ENCODE measurements at places on chromosomes 6 and 20.

GRCh38 chr6:50143011-50143719, 93.4 kb upstream of the DEFB112 start:
- DNase-seq = no peak

GRCh38 chr20:33947709-33948295, 45.9 kb upstream of the RALY start:
- peak; percentile 84 for DNase-seq

DNA sequence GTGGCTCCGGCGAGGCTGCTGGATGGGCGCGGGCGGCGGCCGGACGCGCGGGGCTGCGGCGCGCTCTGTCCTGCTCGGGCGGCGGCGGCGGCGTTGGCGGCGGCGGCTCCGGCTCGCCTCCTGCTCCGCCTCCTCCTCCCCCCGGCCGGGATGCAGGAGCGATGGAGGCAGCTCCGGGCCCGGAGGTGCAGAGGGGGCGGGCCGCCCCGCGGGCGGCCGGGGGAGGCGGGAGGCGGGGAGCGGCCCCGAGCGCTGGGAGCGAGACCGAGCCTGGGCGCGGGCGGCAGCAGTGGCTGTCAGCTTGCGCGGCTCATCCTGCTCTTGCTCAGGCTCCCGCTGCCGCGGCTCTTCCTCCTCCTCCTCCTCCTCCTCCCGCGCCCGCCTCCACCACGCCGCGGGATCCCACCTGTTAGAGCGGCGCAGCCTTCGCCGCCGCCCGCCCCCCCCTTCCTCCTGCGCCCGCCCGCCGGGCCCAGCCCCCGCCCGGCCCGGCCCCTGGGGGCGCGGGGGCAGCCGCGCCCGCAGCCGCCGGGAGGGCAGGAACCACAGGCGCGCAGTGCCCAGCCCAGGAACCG, at the start of gene NOL4L:
Gene NOL4L, minus strand, starts transcription at position 323 of the 575 bp plus-strand sequence. CDS start 443 bp downstream, outside the sequence.
- DNase-seq = no peak

DNA sequence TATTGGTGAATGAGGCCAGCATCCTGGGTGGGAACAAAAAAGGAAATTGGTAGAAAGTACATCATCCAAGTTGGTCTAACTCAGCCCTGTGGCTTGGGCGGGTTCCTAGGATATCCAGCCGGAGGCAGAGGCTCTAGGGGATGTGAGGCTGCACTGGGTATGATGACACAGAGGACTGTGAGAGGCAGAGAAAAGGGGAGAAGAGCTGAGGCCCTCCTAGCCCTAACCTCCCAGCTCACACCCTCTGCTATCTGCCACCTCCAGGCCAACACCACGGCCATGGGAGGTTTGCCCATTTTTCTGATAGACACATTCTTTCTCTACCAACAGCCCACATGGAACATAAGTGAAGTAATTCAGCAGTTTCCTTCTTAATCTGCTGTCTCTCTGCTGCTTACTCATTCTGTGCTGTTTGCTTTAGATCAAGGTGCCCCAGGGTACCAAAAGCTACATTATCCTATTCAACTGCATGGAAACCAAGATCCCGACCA, 284.4 kb downstream of the ESR1 start:
- no peak for DNase-seq

GRCh38 chr6:137248702-137249101, 29.5 kb upstream of the IFNGR1 start:
- no peak for DNase-seq

DNA sequence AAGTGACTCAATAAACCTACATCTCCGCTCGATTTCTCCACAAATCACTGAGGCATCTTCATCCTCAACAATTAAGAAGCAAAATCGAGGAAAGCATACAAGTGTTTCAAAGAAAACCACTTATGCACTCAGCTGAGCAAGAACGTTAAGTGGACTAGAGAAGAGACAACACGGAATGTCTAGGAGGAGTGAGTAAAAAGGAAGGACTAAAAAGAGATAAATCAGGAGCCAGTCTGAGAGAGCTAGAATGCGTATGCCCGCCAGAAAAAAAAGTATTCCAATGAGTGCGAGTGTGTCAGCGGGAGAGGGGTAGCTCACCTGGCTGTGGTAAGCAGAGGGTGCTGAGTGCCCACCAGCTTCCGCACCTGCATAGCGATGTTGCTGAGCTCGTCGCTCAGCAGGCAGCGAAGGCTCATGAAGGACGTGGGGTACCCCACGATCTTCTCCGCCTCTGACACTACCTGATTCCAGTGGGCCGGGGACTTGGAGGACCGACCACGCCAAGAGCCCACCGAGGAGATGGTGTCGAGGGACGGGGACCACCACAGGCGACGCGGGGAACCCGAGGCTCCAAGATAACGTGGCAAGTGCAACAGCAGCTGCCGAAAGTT, 587 bp downstream of the PDSS2 start:
- no peak for DNase-seq

All from iPS DF 19.7 (cell line).